ENCODE measurements at places on chromosomes 1 and 21.

DNA sequence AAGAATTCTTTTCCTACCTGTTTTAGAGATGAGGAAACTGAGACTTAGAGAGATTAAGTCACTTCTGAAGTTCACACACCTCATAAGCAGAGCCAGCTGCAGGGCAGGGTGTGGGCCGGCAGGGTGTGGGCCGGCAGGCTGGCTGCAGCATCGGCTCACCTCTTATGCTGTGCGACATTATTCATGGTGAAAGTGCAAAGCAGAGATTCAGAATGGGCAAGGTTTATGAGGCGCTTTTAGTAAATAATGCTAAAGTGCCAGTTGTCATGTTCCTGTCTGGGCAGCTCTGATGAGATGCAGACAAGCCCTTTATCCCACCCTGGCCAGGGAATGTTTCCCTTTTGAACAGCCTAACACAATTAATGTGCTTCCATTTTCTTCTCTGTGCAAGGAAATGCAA is 14.6 kb downstream of the MAB21L3 start:
- no peaks in the 10 kb centered on the region for H3K36me3 ChIP-seq
- no peak for DNase-seq
- peaks cover 23% of the 10 kb centered on the region for H3K4me1 ChIP-seq
- H3K4me3 ChIP-seq: no peak overlapping the region
- peaks cover 13% of the 10 kb centered on the region for H3K27me3 ChIP-seq
- no peak overlapping the region for H3K27ac ChIP-seq

GRCh38 chr21:27741736-27742135 is 774.8 kb upstream of the ADAMTS5 start:
- H3K36me3 ChIP-seq: no peaks in the 10 kb centered on the region
- no peak overlapping the region for H3K4me3 ChIP-seq
- H3K4me1 ChIP-seq: no peaks in the 10 kb centered on the region
- H3K27ac ChIP-seq: no peak overlapping the region
- DNase-seq: no peak

DNA sequence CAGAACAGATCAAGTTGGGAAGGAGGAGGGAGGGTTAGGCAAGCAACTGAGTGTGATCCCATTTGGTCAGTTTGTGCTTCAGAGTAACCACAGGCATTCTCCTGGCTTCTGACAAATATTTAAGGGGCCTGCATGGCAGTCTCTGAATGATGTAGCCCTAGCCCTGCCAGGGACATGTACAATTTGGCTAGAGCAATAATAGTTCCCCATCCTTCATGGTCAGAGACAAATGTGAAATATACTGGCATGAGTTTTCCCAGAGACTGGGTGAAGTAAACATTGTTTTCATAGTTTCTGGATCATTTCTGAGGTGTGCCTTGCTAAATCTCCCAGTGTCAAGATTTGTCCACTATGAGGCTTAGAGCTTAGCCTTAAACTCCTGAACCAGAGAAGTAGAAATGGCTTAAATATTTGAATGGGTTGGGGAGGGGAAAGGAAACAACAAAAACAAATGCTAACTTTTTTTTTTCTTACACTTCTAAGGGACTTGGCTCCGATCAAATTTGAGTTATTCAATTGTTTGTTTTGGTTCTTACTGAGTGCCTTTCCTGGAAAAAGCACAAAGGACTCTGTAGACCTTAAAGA is 42.0 kb upstream of the UBE2U start:
- DNase-seq: no peak
- no peaks in the 10 kb centered on the region for H3K4me1 ChIP-seq

DNA sequence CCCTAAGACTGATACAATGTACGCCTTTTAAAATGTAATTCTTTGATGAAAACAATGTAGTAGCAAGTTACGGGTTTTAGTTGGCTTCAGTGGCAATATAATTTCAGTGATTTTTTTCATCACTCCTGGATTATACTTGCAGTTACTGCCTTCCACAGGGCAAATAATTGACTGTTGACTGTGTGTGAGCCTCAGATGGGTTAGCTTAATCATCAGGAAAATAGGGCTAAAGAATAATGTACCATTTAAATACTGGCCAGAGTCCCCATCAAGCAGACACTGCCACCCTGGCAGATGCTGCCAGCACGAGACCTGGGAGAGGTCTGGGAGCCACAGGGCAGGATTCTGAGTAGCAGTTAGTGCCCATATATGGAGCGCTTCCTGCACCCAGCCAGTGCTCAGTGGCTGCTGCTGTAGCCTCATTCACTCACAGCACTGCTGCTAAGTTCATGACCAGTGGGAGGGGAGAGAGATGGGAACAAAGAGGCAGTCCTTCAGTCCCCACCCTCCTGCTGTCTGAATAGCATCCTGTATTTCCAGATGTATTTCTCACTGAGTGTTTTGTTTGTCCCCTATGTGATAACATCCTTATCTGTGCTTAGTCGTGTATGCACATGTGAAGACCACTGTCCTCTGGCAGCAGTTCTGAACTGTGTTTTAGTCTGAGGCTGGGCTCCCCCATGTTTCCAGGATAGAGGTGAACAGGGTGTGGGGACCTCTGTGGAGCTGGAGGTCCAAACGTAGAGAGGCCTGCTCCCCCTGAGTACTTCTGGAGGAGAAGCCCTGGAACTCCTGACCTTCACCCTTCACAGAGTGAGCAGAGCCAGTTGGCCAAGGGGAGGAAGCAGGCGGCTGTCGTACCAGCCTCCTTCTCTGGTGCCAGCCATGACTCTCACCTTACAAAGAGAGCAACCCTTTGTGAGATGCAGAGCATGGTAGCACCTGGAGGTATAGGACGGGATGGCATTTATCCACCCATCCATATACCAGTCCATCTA is 80.4 kb downstream of the ADARB1 start:
- H3K27ac ChIP-seq: no peak overlapping the region
- no peaks in the 10 kb centered on the region for H3K36me3 ChIP-seq
- peak; percentile 14 for DNase-seq

- peaks cover 3% of the 10 kb centered on the region for H3K27me3 ChIP-seq
- H3K4me1 ChIP-seq: no peaks in the 10 kb centered on the region
- H3K36me3 ChIP-seq: no peaks in the 10 kb centered on the region
These were observed 613 bp downstream of the ZFYVE9 start for GRCh38 chr1:52142220-52143183.

Measured in T-cell (primary cell).